ENCODE measurements at places on chromosomes 5 and 9.

GRCh38 chr5:132750471-132751230 lies 3.4 kb downstream of the CCNI2 start:
- no peak for DNase-seq

GRCh38 chr9:99465231-99465907 lies 243.3 kb downstream of the SEC61B start:
- no peak for DNase-seq

DNA sequence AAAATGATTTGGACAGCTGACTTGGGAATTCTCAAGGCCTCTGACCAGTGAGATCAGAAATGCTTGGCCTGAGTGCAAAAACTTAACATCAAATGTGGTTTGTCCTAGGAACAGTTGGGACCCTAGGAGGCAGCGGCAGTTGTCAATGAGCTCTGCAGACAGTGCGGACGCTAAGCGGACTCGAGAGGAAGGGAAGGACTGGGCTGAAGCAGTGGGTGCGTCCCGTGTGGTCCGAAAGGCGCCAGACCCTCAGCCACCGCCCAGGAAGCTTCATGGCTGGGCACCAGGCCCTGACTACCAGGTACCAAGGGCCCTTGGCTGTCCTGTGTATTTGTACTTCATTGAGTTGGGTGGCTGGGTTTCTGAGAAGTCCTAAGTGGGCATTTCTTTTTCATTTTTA lies 43.7 kb upstream of the POMT1 start:
- DNase-seq, result no peak

DNA sequence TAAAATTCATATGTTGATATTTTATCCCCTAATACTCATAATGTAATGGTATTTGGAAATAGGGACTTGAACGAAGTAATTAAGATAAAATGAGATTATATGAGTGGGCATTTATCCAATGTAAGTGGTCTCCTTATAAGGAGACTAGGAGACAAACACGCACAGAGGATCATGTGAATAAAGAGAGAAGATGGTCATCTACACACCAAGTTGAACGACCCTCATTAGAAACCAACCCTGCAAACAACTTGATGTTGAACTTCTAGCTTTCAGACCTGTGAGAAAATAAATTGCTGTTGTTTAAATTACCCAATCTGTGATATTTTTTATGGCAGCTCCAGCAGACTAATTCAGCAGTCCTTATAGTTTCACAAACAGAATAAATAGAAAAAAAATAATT lies 27.5 kb upstream of the SELENOP start:
- no peak for DNase-seq

DNA sequence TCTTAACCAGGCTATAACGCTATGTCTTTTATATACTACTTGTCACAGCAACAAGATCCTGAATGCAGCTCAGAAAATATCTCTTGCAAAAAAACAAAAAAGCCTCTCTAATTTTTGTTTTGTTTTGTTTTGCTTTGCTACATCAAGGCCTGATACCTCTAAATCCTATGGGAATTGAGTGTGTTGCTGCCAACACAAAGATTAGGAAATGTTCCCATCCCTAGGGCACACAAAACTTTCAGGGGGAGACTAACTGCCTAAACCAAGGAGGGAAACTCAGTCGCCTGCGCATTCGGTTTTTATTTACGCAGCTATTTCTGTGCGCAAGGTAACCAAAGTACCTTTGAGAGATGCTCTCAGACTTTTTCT lies 1.7 kb downstream of the SSBP2 start:
- no peak for DNase-seq

DNA sequence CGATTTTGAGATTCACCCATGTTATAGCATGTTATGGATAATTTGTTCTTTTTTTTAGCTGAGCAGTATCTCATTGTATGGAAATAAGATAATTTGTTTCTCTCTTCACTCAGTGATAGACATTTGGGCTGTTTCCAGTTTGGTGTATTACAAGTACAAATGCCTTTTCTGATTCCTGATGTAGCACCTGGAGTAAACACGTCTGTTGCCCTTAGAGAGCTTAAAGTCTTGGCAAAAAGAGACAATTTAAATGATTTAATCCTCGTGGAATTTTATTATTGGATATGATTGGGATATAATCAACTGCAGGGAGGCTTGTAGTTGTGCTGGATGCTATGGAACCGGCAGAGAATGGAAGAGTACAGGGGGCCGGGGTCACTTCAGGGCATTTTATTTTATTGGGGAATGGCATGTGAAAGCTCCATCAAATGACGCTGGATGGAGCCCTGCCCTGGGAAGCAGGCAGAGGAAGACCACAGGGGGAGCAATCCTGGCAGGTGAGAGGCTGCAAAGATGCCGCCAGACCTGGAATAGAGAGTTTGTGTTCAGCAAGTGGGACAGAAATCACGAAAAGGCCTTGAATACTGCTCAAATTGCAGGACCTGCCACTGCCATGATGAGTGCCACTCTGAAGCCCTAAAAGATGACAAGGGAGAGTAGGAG lies 31.0 kb upstream of the TGFBI start:
- no peak for DNase-seq

DNA sequence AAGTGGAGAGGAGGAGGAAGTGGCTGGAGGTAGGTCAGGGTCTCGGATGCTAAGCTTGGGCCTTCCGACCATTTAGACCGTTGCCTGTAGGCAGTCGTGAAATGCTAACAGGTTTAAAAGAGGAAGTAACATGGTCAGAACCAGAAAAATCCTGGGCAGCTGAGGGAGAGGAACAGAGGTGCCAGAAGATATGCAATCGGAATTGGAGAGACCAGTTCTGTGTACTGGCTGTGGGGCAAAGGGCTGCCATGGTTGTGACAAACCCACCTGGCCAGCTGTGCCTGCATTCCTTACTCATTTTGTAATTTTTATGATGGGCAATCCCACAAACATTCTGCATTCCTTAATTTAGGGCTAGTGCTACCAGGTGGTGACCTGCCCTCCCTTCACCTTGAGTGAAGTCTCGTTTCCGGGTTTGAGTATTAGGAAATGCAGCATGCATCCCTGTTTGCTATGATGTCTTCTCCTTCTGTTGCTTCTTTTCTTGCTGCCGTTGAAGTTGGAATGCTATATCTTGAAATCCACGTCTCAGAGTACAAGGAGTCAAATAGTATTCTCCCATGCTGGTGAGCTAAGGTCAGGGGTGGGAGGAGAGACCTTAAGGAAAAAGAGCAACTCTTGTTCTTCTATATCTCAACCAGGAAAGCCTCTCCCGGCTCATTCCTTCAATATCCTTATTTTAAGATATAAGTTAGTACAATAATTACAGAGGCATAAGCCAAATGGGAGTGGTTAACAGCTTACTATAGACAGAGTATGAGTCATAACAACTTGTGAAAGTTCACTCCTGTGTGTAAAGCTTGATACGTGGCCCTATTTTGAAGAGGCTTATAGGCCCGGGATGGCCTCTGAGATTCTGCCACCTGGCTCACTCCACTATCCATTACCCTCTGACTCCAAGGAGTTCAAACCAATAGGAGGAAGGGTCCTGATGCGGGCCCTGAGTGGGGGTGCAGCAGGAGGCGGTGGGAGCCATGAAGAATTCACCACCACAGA lies 37.0 kb downstream of the B4GALT1 start:
- no peak for DNase-seq

DNA sequence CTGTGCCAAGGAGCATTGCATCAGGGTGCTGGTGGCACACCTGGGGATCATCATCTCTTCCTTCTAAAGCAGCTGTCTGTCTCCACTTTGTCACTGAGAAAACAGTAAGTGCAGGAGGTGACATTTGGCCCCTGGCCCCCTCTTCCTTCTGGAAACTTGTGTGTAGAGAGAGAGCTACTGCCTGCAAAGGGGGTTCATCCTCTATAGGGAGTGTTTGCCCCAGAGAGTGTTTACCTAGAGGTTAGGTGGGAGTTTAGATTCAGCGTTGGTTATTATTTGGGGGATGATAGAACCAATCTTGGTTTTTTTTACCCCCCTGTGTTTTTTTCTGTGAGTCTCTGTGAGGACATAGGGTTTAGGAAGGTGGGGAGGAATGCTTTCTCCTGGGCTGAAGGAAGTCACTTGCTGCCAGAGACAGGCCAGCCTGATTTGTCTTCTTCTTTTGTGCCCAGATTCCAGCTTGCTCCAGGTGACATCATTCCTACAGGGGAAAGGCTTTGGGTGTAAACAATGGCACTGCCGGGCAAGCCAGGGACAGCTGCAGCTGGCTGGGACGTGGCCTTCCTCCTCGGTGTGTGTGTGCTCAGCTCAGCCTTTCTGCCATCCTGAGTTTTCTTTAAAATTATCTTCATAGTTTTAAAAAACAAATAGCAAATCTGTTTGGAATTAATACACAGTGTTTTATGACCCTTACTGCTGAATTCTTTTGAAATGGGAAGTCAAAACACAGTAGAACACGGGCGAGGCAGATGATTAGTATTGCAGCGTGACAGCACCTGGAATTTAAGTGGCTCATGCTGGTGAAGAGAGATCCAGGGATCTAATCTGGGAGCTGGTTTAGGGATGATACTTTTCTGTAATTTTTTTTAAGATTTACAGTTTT lies 24.5 kb downstream of the PRRC2B start:
- no peak for DNase-seq

- no peak for DNase-seq
These were observed 107.0 kb downstream of the CDH6 start for GRCh38 chr5:31300501-31300900.

GRCh38 chr5:39566891-39567290 lies 142.1 kb upstream of the DAB2 start:
- no peak for DNase-seq

DNA sequence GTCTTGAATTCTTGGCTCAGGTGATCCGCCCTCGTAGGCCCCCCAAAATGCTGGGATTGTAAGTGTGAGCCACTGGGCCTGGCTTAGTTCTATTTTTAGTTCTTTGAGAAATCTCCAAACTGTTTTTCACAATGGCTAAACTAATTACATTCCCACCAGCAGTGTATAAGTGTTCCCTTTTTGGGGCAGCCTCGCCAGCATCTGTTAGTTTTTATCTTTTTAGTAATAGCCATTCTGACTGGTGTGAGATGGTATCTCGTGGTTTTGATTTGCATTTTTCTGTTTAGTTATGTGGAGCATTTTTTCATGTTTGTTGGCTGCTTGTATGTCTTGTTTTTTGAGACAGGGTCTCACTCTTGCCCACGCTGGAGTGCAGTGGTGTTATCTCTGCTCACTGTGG lies 28.2 kb downstream of the CNOT6 start:
- no peak for DNase-seq

- DNase-seq, result no peak
These were observed 305.5 kb upstream of the CLINT1 start for GRCh38 chr5:158164296-158165047.

DNA sequence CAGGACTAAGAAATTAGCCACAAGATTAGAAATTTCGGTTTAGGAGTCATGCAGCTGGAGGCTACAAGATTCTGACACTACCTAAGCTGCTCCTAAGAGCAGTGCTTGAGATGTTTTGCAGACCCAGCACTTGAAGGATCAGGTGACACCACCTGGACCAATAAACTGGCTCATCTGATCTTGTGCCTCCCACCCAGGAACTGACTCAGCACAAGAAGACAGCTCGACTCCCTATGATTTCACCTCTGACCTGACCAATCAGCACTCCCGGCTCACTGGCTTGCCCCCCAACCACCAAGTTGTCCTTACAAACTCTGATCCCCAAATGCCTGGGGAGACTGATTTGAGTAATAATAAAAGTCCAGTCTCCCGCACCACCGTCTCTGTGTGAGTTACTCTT lies 170.4 kb downstream of the TTC39B start:
- no peak for DNase-seq

GRCh38 chr9:127064335-127064734 lies 58.1 kb downstream of the ANGPTL2 start:
- no peak for DNase-seq

DNA sequence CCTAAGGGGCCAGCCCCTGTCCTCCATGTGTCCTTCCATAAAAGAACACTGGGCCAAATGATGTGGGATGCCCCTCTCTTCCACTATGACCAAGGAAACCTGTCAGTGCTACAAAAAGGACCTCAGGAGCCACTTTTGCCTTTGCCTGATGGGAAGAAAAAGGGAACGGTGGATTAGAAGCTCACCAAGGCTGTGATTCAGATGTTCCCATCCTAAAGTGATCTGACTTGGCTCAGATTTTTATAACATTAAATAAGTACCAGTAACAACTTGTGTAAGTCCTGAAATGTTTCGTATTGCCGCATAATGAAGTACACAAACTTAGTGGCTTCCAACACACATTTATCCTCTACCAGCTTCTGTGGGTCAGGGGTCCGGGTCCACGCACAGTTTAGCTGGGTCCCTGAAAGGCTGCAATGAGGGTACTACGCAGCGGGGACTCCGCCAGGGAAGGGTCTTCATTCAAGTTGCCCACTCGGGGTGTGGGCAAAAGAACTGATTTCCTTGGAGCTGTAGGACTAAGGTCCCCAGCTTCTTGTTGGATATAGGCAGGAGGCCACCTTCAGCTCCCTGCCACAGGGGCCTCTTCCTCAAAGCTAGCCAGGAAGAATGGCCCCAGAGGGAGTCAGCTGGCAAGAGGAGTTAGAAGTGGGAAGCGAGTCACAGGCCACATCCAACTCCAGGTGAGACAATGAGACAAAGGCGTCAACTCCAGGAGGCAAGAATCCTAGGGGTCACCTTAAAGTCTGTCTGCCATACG lies 60.4 kb downstream of the RAPGEF1 start:
- DNase-seq, result no peak

GRCh38 chr5:126509339-126509738 lies 85.7 kb downstream of the ALDH7A1 start:
- DNase-seq, result no peak

DNA sequence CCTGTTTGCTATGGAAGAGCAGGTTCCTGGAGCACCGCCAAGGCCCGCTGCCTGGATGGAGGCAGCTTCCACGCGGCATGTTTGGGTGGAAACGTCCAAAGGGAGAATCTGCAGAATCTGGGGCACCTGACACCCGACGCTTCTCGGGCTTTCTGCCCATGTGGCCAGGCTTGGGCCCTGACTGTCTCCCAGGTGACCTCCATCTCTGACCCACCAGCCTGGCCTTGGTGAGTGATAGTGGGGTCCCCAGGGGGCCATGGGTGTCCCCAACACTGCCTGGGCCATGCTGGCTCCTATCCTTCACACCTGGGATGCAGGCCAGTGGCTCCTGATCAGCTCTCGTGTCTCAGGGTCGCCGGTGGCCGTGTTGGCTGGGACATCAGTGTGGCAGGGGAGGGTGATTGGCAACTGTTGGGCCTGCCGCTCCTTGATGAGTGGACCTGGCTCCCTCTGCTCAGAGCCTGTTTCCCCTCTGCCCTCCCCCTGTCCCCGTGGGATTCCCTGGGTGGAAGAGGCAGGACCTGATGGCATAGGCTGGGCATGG lies 34.0 kb downstream of the GLT6D1 start:
- no peak for DNase-seq

- DNase-seq, result no peak
These were observed 74.7 kb downstream of the KIF24 start for GRCh38 chr9:34254141-34254913.

- no peak for DNase-seq
These were observed 31.9 kb downstream of the RXRA start for GRCh38 chr9:134358026-134358661.

GRCh38 chr5:171603591-171603990 lies 182.0 kb upstream of the SMIM23 start:
- no peak for DNase-seq

GRCh38 chr9:95834281-95834907 lies 41.1 kb upstream of the ERCC6L2 start:
- DNase-seq, result no peak
